CD4-positive, alpha-beta T cell treated with Interleukin-17A for 1 hour (primary cell): ENCODE measurements at places on chromosomes 12 and 14.

DNA sequence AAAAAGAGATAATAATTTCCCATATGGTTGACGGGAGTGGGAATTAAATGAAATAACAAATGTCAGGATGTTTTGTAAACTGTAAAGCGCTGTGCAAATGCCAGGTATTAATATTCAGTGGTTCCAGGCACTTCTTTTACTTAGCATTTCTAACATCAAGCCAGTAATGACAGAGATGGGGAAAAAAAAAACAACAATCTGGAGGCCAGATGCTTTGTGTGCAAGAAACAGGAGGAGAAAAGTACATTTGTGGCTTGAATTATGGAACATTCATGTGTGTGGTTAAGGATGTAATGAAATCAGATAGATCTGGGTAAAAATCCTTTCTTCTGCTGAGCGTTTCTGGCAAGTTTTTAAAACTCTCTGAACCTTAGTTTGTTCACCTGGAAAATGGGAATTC is 509.6 kb downstream of the FUT8 start:
- no peak for DNase-seq

DNA sequence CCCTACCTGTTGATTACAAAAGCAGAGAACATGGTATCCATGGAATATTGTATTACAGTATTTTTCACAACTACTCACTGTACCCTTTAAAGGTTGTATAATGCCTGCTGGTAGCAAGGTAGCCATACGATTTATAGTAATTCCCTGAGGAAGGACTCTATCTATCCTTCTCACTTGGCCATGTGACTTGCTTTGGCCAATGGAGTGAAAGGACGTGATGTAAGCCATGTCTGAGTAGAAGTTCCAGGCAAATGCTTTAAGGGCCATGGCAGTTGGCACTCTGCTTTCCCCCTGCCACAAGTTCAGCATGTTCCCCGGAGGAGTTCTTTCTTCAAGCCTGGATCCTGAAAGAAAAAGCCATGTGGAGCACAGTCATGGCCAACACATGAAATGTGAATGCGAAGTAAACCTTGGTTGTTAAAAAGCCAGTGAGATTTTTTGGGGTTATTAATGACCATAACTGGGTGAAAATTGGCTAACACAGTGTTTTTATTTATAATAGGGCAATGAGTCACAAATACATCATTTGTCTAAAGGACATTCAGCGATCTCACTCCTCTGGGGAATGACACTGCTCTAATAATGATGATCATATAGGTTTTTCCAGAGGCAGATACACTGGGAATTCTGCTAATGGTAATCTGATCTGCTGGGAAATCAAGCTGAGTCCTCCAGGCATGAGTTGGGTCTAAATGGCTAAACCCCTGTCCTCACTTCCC is 67.4 kb upstream of the SLC38A2 start:
- no peak for DNase-seq

GRCh38 chr12:13368971-13369370 is 172.4 kb downstream of the EMP1 start:
- no peak for DNase-seq

DNA sequence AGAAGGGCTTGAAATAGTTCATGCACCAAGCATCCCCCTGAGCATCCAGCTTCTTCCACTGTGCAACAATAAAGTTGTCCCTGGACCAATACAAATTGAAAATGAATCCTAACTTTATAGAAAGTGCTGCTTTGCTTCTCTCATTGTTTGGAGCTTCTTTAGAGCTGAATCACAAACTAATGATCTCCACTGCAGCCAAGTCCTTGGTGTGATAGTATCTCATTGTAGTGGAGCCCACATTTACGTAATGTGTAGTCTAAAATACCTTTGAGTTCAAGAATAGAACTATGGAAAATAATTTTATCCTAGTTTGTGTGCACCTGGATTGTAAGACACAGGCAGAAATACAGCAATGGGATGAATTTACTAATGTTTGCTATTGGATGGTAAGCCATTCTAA is 319.9 kb downstream of the EGLN3 start:
- DNase-seq: no peak

DNA sequence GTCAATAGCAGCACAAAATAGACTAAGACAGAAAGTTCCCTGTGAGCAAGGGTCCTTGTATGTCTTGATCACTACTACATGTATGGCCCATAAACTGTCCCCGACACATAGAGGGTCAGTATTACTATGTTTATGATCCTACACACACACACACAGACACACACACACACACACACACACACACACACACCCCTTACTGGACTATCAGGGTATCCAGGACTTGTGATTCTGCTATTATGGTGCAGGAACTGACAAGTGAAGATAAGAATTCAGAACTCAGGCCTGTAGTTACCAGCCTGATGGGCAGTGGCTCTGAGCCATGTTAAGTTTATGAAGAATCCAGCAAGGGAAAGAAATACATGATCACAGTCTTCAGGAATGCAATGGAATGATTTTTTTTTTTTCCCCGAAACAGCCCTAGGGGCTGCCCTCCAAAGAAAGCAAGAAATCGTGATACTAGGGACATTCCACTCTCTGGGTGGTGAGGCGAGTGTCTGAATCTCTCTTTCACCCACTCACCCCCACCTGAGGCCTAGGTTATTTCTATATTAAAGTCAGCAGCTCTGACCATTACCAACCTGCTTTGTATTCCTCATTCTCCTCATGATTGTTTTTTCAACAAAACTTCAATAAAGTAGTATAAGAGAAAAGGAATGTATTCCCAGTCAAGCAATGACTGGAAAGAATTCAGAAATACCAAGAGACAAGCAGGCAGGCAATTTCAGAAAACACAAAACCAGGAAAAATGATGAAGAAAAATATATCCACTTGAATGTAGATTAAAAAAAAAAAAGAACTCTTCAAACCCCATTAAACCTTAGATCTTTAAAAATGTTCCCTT is 105.8 kb downstream of the AVPR1A start:
- no peak for DNase-seq

DNA sequence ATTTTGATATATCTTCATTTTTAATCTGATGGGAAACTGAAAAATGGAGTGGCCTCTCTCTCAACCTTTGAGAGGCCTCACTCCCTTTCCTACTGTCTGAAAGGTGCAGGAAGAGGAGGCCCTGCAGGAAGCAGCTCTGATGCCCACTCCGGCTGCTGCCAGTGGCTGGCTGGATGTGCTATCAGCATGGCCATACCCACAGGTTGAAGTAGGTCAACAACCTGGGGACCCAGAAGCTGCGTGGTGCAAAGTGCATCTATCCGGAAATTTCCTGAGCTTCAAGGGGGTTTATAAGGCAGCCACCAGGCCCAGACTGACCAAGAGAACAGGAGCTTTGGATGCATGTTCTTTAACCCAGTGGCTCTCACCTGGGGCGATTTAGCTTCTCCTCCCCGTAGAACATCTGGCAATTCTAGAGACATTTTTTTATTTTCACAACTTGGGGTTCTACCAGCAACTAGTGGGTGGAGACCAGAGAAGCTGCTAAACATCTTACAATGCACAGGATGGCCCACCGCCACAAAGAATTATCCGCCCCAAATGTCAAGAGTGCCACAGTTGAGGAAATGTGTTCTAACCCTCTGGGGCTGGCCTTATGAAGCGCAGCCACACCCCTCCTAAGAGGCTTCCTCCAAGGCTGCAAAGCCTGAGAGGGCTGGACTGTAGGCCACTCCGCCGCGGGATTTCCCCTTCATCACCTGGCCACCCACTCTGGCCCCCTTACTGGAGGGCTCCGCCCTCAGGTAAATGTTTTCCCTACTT is 8.2 kb upstream of the BATF start:
- peak; percentile 68 for DNase-seq

- peak; percentile 67 for DNase-seq
Observed at GRCh38 chr12:94133964-94134795, 14.2 kb upstream of the PLXNC1 start.

- no peak for DNase-seq
Observed at GRCh38 chr12:185576-185955, 28.4 kb downstream of the SLC6A12 start.

DNA sequence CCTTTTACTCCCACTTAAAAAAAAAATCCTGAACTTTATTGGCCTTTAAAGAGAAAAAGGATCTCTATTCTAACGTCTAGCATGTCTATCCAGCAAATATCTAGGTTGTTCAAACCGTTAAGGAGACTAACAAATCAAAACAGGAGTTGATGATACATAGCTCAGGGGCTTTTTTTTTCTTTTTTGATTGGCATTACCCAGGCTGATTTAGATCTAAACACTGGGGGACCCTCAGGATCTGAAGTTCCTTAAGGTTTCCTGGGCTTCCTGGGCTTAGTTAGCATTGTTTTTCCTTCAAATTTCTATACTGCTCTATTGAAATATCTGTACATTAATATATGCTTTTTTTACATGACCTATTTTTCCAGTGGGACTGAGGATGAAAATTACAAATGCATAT is 42.3 kb downstream of the EFCAB11 start:
- no peak for DNase-seq

DNA sequence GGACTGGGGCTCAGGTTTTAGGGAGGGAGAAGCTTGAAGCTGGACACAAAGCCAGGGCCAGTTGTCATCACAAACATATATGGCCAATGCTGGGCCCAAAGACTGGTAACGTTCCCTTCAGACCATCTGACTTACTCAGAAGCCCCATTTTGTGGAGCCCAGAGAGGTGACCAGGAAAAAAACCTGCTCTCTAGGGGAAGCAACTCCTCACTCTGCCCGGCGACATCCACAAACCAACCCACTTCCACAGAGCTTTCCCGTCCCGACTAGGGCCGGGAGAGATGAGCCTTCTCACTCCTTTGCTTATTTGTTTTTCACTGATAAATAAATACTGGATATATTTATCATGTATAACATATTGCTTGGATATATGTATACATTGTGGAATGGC is 180.9 kb upstream of the RTL1 start:
- DNase-seq: no peak
